ENCODE measurements at places on chromosomes 6 and 20.

DNA sequence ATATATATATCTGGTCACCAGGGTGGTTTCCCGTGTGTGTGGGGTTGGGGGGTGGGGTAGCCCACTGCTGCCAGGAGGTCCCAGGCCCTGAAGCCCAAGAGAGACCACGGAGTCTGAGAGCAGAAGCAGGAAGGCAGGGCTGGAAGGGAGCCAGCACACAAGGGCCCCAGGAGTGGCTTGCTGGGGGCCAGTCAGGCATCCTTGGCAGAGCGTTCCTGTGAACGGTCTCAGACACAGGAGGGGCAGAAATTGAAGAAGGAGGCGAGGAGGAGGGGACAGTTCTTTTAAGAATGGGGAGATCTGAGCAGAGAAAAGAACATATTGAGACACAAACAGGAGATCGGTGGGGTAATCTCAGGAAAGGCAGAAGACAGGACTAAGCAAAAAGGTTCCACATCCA is 1.9 kb upstream of the EBF4 start:
- DNase-seq: no peak

- no peak for DNase-seq
These were observed 99.8 kb downstream of the STXBP5 start for GRCh38 chr6:147304016-147304415.

- no peak for DNase-seq
These were observed 96.6 kb downstream of the RNGTT start for GRCh38 chr6:88866856-88867255.

- no peak for DNase-seq
These were observed 796.2 kb upstream of the EPHA7 start for GRCh38 chr6:94215552-94215951.

- no peak for DNase-seq
These were observed 42.0 kb downstream of the PTPRK start for GRCh38 chr6:128478230-128479047.
